Hypothalamus (tissue), 51 donors: ENCODE measurements at places on chromosomes 16 and 17.

- DNase-seq, result no peak
Measured at GRCh38 chr16:50309156-50309526, 42.8 kb downstream of the ADCY7 start.

- no peak for DNase-seq
Measured at GRCh38 chr16:80612461-80613017, 71.7 kb downstream of the DYNLRB2 start.

GRCh38 chr16:4381935-4382794 is 10.5 kb downstream of the VASN start:
- no peak for DNase-seq

GRCh38 chr17:8467527-8467926 is 31.8 kb downstream of the NDEL1 start:
- peak; percentile 29 for DNase-seq

DNA sequence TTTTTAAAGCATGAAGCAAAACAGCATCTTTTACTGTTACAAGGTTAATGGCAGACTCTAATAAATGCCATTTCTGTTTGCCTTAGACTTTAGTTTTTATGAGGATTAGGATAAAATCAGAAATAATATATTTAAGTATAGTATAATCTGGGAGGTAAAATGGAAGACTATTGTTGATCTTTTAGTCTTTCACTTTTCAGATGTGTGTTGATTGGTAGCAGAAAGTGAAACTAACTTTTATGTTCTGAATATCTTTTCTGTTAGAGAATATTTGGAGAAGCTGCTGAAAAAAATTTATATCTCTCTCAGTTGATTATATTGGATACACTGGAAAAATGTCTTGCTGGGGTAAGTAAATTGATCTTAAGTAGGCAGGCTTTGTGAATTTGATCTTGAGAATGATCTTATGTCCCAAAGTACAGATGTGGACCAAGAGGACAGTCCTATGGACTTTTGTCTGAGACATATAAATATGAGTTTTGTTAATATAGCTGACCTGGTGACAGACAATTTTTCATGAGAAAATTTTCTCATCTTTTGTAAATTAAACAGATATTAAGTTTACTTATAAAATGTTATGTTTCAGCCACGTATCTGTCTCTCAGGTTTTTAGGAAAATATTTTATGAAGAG is 64.1 kb downstream of the NF1 start:
- no peak for DNase-seq

GRCh38 chr17:68246271-68247028 is 1.4 kb upstream of the AMZ2 start:
- no peak for DNase-seq

- no peak for DNase-seq
Measured at GRCh38 chr17:64125937-64126336, 4.0 kb downstream of the ERN1 start.

GRCh38 chr16:88936008-88936555 is 40.9 kb downstream of the CBFA2T3 start:
- no peak for DNase-seq

- DNase-seq, result no peak
Measured at GRCh38 chr16:12513076-12513790, 290.5 kb downstream of the CPPED1 start.
